Foreskin keratinocyte (primary cell): ENCODE measurements at places on chromosomes 11 and 22. TPM values are rescaled to one million over a fixed set of nuclear protein-coding genes. Genes with fewer than 3 reads are reported as not detected.

ABTB2 gene
- 0.49 and 0.56 TPM in 2 replicates for polyA plus RNA-seq

BEST1 gene
- 0.25 TPM in 2 replicates for polyA plus RNA-seq

TRPM5 gene
- not detected in 2 replicates for polyA plus RNA-seq

ZNRF3 gene
- 1.6 and 2.1 TPM in 2 replicates for polyA plus RNA-seq

GGT5 gene
- polyA plus RNA-seq, result not detected in 2 replicates

DLAT gene
- 13.9 and 17.4 TPM in 2 replicates for polyA plus RNA-seq

PRG3 gene
- not detected in 2 replicates for polyA plus RNA-seq

ASRGL1 gene
- 0.26 and 0.41 TPM in 2 replicates for polyA plus RNA-seq

NCAM1 gene
- 0.02 and 0.03 TPM in 2 replicates for polyA plus RNA-seq

C11orf86 gene
- not detected in 2 replicates for polyA plus RNA-seq

ANO3 gene
- polyA plus RNA-seq, result not detected in 2 replicates

SHANK2 gene
- polyA plus RNA-seq, result 0.17 and 0.32 TPM in 2 replicates

CLDN5 gene
- not detected in 2 replicates for polyA plus RNA-seq

ZBED5 gene
- 11.7 and 12.8 TPM in 2 replicates for polyA plus RNA-seq

BTBD10 gene
- 27.4 and 31.9 TPM in 2 replicates for polyA plus RNA-seq

UBTFL1 gene
- not detected in 2 replicates for polyA plus RNA-seq

NNMT gene
- not detected in 2 replicates for polyA plus RNA-seq

CCS gene
- 28.6 and 32.6 TPM in 2 replicates for polyA plus RNA-seq

OR5B2 gene
- polyA plus RNA-seq, result not detected in 2 replicates

KRTAP5-1 gene
- not detected in 2 replicates for polyA plus RNA-seq

LYVE1 gene
- polyA plus RNA-seq, result not detected in 2 replicates

PKP3 gene
- polyA plus RNA-seq, result 149 and 165 TPM in 2 replicates

KDM4D gene
- polyA plus RNA-seq, result 0.76 and 0.82 TPM in 2 replicates

OR51G2 gene
- polyA plus RNA-seq, result not detected in 2 replicates

OR10A2 gene
- not detected in 2 replicates for polyA plus RNA-seq

IFT27 gene
- polyA plus RNA-seq, result 16.8 and 17.7 TPM in 2 replicates

CRYAB gene
- polyA plus RNA-seq, result 1.0 and 1.2 TPM in 2 replicates

TESMIN gene
- 5.2 and 6.5 TPM in 2 replicates for polyA plus RNA-seq

WNT11 gene
- polyA plus RNA-seq, result 0.06 and 0.07 TPM in 2 replicates

FADS2 gene
- polyA plus RNA-seq, result 354 and 363 TPM in 2 replicates

LARGE2 gene
- polyA plus RNA-seq, result 57.7 and 65.8 TPM in 2 replicates

GGTLC3 gene
- polyA plus RNA-seq, result not detected in 2 replicates

MAP6 gene
- 1.3 and 2.6 TPM in 2 replicates for polyA plus RNA-seq

MOGAT2 gene
- polyA plus RNA-seq, result not detected in 2 replicates

NAV2 gene
- polyA plus RNA-seq, result 1.2 and 1.6 TPM in 2 replicates

CSRP3 gene
- polyA plus RNA-seq, result not detected in 2 replicates

IL10RA gene
- not detected in 2 replicates for polyA plus RNA-seq

CHST1 gene
- polyA plus RNA-seq, result not detected in 2 replicates

BIRC3 gene
- polyA plus RNA-seq, result 2.0 and 2.8 TPM in 2 replicates

OR52H1 gene
- polyA plus RNA-seq, result not detected in 2 replicates

CHEK1 gene
- polyA plus RNA-seq, result 26.3 and 32.9 TPM in 2 replicates

PVALB gene
- polyA plus RNA-seq, result not detected in 2 replicates

HORMAD2 gene
- not detected in 2 replicates for polyA plus RNA-seq

OR52B6 gene
- polyA plus RNA-seq, result not detected in 2 replicates

SOX6 gene
- 0.72 and 0.78 TPM in 2 replicates for polyA plus RNA-seq

TSGA10IP gene
- not detected in 2 replicates for polyA plus RNA-seq

OR2AG2 gene
- polyA plus RNA-seq, result 0.02 TPM in 1 of 2 replicates, not detected in the other

PTPN5 gene
- polyA plus RNA-seq, result not detected in 2 replicates

MPPED2 gene
- polyA plus RNA-seq, result not detected in 2 replicates

CNTN5 gene
- not detected in 2 replicates for polyA plus RNA-seq

FTH1 gene
- polyA plus RNA-seq, result 2,804 and 3,960 TPM in 2 replicates

CHRM4 gene
- polyA plus RNA-seq, result not detected in 2 replicates

SSTR3 gene
- polyA plus RNA-seq, result not detected in 2 replicates
